SIG-M5 (cell line): ENCODE measurements at places on chromosomes 12 and 14.

- DNase-seq: no peak
Measured at GRCh38 chr14:101233808-101234207, 327.5 kb upstream of the DIO3 start.

- no peak for DNase-seq
Measured at GRCh38 chr12:13311551-13311950, 115.0 kb downstream of the EMP1 start.

DNA sequence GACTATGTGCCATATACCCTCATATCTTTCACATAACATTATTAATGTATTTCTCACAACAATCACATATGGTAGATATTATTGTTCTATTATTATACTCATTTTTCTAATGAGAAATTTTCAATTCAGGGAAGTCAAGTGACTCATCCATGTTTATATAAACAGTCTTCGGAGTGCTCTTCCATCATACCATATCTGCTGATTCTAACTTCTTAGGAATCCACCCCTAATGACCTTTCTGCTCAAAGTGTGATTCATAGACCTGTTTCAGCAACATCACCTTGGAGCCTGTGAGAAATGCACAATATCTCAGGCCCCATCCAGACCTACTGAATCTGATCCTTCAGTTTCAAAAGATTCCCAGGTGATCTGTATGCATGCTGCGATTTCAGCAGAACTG, 39.8 kb upstream of the OVCH1 start:
- DNase-seq: no peak

- no peak for DNase-seq
Measured at GRCh38 chr14:105945896-105946295, 419.5 kb downstream of the TMEM121 start.

GRCh38 chr14:43449291-43449690, 1057.8 kb downstream of the FSCB start:
- no peak for DNase-seq

DNA sequence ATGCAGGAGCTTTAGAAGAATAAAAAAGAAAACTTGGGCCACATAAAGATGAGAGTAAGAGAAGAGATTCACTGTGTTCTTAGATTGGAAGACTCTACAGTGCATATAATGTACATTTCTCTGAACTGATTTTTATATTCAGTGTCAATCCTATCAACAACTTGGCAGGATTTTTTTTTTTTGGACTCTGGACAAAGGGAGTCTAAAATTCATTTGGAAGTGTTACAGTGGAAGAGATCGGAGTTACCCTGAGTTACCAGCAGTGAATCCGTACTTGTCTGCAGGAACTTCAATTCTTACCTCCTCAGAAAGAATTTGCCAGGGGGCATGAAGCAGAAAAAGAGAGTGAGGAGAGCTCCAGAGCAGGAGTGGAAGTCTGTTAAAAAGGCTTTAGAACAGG, 24.0 kb downstream of the SERPINA11 start:
- no peak for DNase-seq

DNA sequence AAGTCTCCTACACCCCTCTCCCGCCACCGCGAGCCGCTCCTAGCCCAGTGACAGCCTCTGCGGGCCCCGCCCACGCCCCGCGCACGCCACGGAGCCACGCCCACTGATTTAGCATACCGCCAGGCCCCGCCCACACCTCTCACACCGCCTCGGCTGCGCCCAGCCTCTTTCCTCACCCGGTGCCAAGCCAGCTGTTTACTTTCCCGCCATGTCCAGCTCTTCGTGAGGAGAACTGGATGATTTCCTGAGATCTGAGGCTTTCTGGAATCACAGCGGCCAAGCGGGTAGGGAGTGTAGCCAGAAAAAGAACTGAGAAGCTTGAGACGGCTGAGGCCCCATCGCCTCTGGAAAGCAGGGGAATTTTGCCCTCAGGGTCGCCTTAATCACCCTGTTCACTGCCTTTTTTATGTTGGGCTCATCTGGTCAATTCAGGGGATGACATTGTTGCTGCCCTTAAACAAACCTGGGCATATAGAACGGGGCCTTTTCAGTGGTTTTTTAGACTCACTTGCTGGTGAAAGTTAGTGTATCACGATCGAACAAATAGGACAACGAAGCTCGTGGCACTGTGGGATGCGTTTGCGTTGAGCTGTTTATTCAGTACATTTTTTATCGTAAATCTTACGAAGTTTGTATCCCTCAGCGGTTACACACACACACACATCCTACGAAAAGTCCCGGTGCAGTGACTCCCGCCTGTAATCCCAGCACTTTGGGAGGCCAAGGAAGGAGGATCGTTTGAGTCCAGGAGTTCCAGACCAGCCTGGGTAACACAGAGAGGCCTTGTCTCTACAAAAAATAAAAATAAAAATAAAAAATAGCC, at the start of gene RNF212B:
Gene RNF212B (plus strand): TSS at position 165 of the 823 bp plus-strand sequence. CDS start 2,410 bp downstream, outside the sequence.
- DNase-seq: peak; percentile 10

GRCh38 chr12:123995023-123995748, 22.2 kb downstream of the ZNF664 start:
- no peak for DNase-seq

DNA sequence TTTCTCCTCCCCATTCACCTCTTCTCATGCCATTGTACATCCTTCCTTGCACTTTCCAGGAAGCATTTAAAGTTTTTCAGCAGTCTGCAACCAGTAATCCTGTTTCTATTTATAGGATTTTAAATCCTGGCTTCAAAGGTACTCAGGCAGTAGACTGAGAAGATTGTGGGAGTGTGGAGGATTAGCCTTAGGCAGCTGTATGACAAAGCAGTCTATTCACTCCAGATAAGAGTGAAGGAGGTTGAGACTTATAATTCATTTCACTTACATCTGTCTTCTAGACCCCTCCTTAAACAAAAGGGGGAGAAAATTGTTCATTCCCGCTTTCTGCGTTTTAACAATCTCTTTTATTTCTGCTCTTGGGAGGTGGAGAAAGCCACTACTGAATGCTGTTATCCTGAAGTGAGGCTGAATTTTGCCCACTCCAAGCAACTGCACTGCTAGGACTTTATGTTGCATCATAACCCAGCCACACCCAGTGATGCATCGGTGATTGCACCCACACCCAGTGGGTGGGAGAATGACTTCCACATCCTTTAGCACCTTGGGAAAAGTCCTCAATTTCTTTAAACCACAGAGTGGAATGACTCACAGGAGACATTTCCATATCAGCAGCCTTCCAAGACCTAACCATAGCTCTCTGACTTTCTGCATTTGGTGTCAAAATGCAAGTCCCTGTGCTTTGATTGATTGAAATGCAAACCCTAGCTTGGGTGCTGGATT, 382.5 kb upstream of the ATP2B1 start:
- no peak for DNase-seq

- DNase-seq: no peak
Measured at GRCh38 chr12:117499759-117500485, 138.5 kb upstream of the NOS1 start.

GRCh38 chr12:45622210-45622937, 107.1 kb upstream of the ARID2 start:
- no peak for DNase-seq

DNA sequence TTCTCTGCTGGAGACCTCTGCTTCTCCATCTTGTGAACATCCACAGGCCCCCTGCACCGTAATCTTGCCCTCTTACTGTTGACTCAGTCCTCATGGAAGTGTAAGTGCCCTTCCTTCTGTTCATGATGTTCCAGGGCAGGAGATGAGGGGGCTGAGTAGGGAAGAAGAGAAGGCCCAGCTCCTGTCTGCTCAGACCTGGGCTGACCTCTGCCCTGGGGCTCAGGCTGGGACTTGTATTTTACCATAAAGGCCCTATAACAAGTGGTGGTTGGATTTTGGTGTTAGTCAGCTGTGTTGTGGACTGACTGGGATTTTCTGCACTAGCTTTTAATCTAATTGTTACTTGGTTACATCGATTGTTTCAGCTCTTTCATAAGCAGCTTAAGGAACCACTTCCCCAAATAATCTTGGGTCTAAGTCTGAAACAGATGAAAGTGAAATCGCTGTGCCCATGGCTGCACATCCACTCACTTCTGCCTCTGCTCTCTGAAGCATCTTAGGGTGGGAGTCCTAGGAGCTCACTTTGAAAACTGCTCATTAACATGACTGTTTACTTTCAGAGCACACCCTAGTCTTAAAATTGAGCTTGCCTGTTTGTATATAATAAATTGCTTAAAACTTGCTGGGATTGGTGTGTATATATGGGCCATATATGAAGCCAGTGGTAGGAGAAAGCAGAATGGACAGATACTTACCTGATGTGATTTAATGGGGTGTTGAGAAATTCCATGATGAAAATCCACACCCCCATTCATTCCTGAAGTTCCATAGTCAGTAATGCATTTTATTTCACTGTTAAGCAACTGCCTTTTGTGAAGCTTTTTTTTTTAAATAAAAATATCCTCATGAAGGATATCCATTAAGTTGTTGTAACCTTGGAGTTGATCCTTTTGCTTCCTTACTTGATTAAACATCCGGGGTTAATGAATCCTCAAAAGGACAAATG, 17.7 kb downstream of the C12orf71 start:
- DNase-seq: peak; percentile 2

DNA sequence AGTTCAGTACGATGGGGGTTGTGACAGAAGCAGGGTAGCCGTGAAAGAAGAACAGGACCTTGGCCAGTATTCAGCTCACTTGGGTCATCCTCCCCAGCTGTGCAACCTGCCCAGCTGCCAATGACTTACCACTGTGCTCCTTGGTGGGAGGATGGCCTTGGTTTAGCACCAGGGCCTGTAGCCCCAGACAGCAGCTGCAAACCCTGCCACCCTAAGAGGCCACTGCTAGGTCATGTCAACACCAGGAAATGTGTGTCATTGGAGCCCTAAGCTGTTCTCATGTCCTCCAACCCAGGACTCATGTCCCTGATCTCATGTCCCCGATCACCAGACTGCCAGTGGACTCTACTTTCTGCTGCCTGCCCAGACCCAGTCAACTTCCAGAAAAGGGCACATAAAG, 3.0 kb upstream of the CRACR2A start:
- DNase-seq: no peak

DNA sequence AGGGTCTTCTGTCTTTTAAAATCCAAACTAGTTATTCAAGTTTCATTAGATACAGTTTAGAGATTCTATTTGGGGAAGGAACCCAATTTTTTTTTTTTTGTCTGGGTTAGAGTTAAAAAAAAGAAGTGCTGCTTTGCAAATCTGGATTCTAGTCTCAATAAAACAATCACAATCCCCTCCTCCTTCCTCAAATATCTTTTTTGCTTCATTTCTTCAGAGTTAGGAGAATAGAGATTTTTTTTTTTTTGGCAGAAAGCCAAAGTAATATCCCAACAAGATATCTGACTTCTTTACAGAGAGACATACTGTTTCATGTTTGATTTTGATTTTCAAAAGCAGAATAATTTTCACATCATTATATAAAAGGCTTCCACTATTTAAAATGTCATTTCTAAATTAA, 201.9 kb downstream of the FOXN3 start:
- no peak for DNase-seq

GRCh38 chr14:40623643-40624042, 983.0 kb upstream of the LRFN5 start:
- DNase-seq: no peak

DNA sequence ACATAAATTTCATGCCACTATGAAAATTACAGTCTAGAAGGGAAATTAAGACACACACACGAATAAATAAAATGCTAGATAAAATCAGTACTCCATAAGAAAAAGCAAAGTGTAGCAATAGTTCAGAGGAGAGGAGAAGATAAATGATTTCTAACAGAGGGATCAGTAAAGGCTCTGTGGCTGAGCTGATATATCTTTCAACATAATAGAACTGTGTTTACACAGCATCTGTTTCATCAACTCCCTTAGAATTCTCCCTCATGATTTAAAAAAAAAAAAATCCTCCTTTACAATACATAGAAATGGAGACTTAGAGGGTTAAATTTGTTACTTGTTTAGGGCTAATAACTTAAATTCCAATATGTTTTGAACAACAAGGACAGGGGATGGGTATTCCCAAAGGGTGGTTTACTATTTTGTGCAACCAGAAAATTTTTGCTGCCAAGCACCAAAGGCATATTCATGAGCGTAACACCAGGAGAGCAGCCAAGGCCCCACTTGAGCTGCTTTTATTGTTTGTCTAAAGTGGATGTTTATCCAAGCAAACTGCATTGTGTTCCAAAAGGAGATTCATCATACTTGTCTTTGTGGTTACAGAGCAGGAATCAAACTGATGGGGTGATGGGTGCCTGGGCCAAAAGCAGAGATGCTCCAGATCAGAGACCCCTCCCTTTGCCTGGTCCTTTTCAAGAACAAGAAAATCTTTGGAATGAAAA, 162.7 kb downstream of the BMP4 start:
- DNase-seq: no peak

DNA sequence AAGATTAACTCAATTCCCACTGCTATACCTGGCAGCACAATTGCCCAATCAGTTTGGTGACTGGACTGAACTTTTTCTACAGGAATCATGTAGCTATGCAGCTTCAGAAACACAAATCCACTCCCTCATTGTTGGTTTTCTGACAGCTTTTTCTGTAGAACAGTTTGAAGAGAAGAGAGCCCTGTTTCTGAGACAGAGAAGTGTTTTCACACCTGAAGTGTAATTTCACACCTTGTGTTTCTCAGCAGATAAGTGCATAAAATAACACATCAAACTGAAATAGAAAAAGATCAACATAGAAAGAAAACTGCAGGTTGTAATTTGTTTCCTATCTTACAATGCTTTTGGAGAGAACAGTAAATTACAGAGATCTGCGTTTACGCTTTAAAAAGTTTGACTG, 335.6 kb downstream of the SNAPC1 start:
- no peak for DNase-seq

- no peak for DNase-seq
Measured at GRCh38 chr12:100395811-100396210, 38.9 kb downstream of the SLC17A8 start.

DNA sequence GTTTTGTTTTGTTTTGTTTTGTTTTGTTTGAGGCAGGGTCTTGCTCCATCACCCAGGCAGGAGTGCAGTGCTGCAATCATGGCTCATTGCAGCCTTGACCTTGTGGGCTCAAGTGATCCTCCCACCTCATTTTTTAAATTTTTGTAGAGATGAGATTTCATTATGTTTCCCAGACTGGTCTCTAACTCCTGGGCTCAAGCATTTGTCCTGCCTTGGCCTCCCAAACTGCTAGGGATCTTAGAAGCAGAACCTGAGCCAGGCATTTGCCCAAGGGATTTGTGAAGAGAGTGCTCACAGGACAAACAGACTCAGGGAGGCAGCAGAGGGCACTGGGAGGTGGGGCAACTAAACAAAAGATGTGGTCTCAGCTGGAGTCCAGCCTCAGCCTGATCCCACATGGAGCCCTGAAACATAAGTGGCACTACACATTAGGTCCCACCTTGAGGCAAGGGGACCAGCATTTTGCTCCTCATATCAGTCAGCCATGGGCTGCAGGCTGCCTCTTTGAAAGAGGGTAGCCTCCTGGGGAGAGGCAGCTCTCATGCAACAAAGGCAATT, 86.2 kb upstream of the CMKLR1 start:
- no peak for DNase-seq
